ENCODE measurements at places on chromosomes 5 and 9.

GRCh38 chr5:153513156-153513555, 22.7 kb downstream of the GRIA1 start:
- H3K4me1 ChIP-seq = no peaks in the 10 kb centered on the region
- no peaks in the 10 kb centered on the region for H3K27me3 ChIP-seq

GRCh38 chr5:166906991-166907713, 1384.3 kb upstream of the WWC1 start:
- H3K36me3 ChIP-seq = no peaks in the 10 kb centered on the region
- no peak overlapping the region for H3K4me3 ChIP-seq
- H3K27ac ChIP-seq = no peak overlapping the region
- H3K4me1 ChIP-seq = no peaks in the 10 kb centered on the region

- H3K4me3 ChIP-seq = no peak overlapping the region
- no peaks in the 10 kb centered on the region for H3K4me1 ChIP-seq
- H3K27ac ChIP-seq = no peak overlapping the region
- H3K27me3 ChIP-seq = no peaks in the 10 kb centered on the region
- DNase-seq = no peak
These were observed 12.4 kb downstream of the SPATA31E1 start for GRCh38 chr9:87894998-87895625.

GRCh38 chr5:135342551-135342875, 56.5 kb downstream of the MACROH2A1 start:
- DNase-seq = no peak
- no peak overlapping the region for H3K27ac ChIP-seq
- no peaks in the 10 kb centered on the region for H3K27me3 ChIP-seq
- no peak overlapping the region for H3K4me3 ChIP-seq
- H3K36me3 ChIP-seq = peaks cover 14% of the 10 kb centered on the region

DNA sequence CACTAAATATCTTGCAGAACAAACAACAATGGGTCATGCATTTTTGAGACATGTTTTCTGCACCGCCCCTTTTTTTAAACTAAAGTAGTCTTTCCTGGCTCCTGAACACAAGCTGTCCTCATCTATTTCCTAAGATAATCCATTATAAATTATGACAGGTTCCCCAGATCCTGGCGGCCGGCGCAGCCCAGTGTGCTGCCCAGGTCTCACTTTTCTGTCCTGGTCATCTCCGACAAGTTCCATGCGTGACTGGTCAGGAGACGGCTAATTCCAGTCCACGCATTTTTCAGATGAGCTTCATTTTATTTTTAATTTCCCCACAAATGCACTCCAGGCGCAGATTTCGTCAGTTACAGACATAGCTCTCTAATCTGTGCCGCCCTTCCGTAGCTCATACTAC, 92.9 kb upstream of the EGFLAM start:
- no peaks in the 10 kb centered on the region for H3K4me1 ChIP-seq
- no peak overlapping the region for H3K27ac ChIP-seq
- no peak overlapping the region for H3K4me3 ChIP-seq

DNA sequence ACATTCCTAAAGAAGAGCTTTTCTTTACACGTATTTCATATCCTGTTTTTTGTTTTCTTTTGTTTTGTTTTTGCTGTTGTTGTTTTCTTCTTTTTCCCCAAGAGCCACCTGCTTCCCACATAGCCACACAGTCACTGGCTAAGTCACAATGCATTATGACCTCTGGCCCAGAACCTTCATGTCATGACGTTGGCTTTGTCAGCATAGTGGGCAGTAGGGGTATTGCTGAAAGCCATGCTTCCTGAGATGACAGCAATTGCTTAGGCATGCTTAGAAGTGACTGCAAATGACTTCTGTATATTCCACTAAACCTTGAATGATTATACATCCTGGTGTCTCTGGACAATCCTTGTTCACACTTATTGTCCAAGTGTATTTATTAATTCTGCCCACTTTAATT, 375.8 kb downstream of the TAF11L14 start:
- no peaks in the 10 kb centered on the region for H3K27me3 ChIP-seq
- H3K4me3 ChIP-seq = no peak overlapping the region
- H3K4me1 ChIP-seq = no peaks in the 10 kb centered on the region
- no peak for DNase-seq

GRCh38 chr9:76216161-76216649, 178.0 kb downstream of the RFK start:
- H3K27ac ChIP-seq = no peak overlapping the region
- H3K27me3 ChIP-seq = no peaks in the 10 kb centered on the region
- no peaks in the 10 kb centered on the region for H3K36me3 ChIP-seq
- H3K4me1 ChIP-seq = no peaks in the 10 kb centered on the region
- no peak for DNase-seq

- H3K27me3 ChIP-seq = no peaks in the 10 kb centered on the region
- no peak overlapping the region for H3K4me3 ChIP-seq
- no peaks in the 10 kb centered on the region for H3K4me1 ChIP-seq
- DNase-seq = no peak
- H3K27ac ChIP-seq = no peak overlapping the region
These were observed 476.6 kb upstream of the WWC1 start for GRCh38 chr5:167814828-167815227.

GRCh38 chr9:130681769-130682420, 11.7 kb upstream of the EXOSC2 start:
- H3K4me3 ChIP-seq = peak overlapping the region; percentile 34
- H3K27ac ChIP-seq = no peak overlapping the region
- peaks cover 5% of the 10 kb centered on the region for H3K4me1 ChIP-seq
- DNase-seq = no peak
- no peaks in the 10 kb centered on the region for H3K36me3 ChIP-seq
